Ecto neural progenitor cell (in vitro differentiated cells): ENCODE measurements at places on chromosomes 5 and 9.

DNA sequence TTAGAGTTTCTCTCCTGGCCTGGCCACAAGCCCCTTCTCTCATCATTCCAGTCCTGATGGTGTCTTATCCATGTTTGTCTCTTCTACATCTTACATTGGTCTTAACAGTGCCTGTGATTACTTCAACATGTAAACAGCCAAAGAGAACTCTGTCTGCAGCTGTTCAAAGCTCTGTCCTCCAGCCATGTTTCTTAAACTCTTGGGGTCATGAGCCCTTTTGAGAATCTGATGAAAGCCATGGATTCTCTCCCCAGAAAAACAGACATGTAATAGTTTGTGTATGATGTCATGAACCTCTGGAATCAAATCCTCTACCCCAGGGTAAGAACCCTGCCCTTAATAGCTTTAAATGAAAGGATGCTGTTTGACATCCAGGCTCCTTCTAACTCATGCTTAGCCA, 30.1 kb downstream of the MAMDC2 start:
- DNase-seq, result no peak

- DNase-seq, result no peak
These were observed 14.5 kb downstream of the SH2D3C start for GRCh38 chr9:127763918-127764384.

GRCh38 chr5:172733131-172733973, 37.6 kb downstream of the DUSP1 start:
- DNase-seq, result peak; percentile 65

- DNase-seq, result no peak
These were observed 14.2 kb downstream of the NDUFAF2 start for GRCh38 chr5:60959156-60959555.

GRCh38 chr5:26872337-26872736, 166.0 kb downstream of the CDH9 start:
- no peak for DNase-seq

- peak; percentile 50 for DNase-seq
These were observed 9.7 kb upstream of the RIOK2 start for GRCh38 chr5:97192580-97193354.

GRCh38 chr5:135662683-135663082, 83.9 kb upstream of the CXCL14 start:
- DNase-seq, result no peak

DNA sequence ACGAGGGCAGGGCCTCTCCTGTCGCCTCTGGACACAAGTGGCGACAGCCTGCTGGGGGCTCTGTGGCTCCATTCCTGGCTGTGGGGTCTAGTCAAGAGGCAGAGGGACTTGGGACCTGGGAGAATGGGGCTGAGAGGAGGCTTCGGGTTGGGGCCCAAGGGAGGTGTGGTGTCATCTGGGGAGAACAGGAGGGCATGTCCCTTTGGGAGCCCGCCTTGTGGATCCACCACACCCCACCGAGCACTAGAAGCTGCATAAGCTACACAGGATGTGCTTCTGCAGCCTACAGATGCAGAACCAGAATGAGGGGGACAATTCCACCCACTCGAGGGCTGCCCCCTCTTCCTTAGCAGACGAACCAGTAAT, 3.9 kb upstream of the MAN1B1 start:
- no peak for DNase-seq

- no peak for DNase-seq
These were observed 5.2 kb upstream of the NKD2 start for GRCh38 chr5:1003296-1003937.
